H4 (cell line): ENCODE measurements at places on chromosomes 5 and 9. TPM values are rescaled to one million over a fixed set of nuclear protein-coding genes. Genes with fewer than 3 reads are reported as not detected.

DNA sequence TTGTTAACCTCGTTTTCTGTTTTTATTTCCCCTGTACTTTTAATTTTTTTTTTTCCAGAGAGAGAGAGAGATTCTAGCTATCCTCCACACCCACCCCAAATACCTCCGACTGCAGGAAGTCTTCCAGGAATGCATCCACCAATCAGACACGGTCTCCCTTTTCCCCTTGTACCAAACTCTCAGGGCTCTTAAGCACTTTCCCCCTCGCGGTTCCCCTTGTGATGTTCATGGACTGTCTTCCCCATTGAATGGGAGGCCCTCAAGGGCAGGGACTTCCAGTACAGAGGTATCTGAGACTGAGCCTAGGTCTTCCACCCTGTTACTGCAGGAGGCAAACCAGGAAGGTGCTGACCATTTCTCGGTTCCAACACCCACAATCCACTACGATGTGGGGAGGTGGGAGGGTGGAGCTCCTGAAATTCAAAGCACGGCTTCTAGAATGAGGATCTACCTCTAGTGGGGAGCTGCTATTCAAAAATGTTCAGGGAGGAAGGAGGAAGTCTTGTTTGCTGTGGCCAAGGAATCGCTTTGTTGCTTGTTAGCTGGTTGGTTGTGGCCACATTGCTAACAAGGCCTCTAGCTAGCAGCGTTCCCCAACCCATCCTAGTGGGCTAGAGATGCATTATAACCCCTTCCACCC is 37.5 kb upstream of the PTGS1 start:
- DNase-seq = no peak

DNA sequence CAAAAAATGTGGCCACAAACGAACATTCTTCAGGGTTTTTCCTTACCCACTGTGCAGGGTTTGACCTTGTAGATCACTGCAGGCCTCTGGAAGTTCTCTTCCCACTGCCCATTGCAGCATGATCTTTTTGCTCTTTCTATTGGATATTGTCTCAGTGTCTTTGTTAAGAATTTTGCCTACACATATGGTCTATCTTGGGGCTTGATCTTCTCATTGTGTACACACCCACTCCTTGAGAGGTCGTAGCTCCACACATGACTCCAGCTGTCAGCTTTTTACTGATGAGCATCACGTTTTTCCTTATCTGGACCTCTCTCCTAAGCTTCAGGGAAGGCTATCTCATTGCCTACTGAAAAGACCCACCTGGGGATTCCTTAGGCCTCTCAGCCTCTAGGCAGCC is 3.0 kb upstream of the GLRX start:
- DNase-seq = no peak

DNA sequence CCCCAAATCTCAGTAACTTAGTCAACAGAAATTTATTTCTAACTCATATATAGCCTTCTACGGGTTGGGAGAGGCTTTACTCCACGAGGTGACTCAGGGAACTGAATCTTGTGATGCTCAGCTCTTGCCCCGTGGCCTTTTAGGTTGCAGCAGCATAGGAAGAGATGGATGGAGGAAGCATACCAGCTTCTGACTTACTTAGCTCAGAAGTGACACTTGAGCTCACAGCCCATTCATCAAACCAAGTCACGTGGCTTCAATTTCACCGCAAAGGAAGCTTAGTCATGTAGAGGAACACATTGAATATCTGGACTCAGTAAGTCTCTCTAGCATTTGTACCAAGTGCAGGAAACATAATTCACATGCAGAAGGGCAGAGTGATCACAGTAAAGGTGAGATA is 124.1 kb upstream of the KCNN2 start:
- peak; percentile 87 for DNase-seq

PLPP1 gene
- total RNA-seq = 77.8 and 89.4 TPM in 2 replicates

TRPM3 gene
- total RNA-seq = 0.06 and 0.14 TPM in 2 replicates

SLC23A1 gene
- not detected in 2 replicates for total RNA-seq

GARIN3 gene
- not detected in 2 replicates for total RNA-seq

NPR3 gene
- total RNA-seq = 0.10 and 0.27 TPM in 2 replicates
